Fibroblast of skin of left quadriceps (primary cell): ENCODE measurements at places on chromosomes 16 and 17.

DNA sequence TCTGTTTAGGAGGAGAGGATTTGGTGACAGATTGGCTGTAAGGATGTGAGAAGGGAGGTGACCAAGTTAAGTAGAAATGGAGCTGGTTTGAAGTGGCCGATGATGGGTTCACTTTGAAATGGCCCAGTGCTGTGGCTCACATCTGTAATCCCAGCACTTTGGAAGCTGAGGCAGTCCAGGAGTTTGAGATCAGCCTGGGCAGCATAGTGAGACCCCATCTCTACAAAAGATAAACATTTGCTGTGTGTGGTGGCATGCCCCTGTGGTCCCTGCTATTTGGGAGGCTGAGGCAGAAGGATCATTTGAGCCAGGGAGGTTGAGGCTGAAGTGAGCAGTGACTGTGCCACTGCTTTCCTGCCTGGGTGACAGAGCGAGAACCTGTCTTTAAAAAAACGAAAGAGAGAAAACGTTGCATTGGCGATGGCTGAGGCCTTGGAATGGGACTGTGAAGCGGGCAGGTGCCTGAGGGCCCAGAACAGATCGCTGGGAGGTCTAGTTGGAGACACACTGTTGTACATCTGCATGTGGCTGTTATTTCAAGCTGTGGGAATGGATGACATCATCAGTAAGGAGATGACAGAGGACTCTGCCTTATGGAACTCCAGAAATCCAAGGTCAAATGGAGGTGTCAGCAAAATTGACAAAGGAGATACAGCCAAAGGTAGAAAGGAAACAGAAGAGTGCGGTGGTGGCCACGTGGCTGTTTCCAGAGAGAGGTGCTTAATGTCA lies 5.5 kb downstream of the COG1 start:
- no peak for DNase-seq

- DNase-seq, result no peak
Measured at GRCh38 chr16:58640949-58641348, 11.3 kb upstream of the CNOT1 start.

DNA sequence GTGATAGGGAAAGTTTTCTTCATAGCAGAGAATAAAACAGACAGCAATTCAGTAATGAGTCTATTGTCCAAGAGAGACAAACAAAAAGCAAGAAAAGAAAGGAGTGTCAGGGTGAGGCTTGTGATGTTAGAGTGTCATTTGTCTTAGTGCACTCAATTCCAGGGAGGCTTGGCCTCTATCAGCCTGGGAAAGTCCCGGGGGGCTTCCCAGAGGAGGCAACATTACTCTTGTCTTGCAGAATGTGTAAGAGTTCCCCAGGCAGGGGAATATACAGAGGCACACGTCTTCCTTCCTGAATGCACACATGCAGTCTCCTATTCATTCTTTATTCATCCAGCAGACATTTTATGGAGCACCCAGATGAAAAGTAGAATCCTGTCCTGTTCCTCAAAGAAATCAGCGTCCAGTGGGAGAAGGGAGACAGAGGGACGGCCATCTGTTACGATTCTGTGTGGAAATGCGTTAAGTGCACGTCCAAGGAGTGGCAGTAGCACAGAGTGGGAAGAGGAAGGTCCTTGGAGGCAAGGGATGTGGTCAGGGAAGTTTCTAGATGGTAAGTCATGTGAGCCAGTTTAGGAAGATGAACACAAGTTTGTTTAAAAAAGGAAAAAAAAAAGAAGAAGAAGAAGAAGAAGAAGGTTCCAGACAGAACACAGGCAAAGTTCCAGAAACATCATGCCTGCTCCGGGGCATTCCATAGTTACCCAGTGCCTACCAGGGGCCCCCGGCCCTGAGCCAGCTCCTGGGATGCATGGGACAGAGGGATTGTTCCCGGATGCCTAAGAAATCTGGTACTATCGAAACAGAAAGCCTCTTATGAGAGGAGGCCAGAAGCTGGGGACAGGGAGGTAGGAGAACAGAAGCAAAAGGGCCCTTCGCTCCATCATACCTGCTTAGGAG lies 21.1 kb downstream of the CACNG4 start:
- no peak for DNase-seq

- DNase-seq, result no peak
Measured at GRCh38 chr17:45426561-45426960, 6.1 kb downstream of the ARHGAP27 start.

GRCh38 chr17:2789700-2790099 lies 6.5 kb upstream of the RAP1GAP2 start:
- no peak for DNase-seq

DNA sequence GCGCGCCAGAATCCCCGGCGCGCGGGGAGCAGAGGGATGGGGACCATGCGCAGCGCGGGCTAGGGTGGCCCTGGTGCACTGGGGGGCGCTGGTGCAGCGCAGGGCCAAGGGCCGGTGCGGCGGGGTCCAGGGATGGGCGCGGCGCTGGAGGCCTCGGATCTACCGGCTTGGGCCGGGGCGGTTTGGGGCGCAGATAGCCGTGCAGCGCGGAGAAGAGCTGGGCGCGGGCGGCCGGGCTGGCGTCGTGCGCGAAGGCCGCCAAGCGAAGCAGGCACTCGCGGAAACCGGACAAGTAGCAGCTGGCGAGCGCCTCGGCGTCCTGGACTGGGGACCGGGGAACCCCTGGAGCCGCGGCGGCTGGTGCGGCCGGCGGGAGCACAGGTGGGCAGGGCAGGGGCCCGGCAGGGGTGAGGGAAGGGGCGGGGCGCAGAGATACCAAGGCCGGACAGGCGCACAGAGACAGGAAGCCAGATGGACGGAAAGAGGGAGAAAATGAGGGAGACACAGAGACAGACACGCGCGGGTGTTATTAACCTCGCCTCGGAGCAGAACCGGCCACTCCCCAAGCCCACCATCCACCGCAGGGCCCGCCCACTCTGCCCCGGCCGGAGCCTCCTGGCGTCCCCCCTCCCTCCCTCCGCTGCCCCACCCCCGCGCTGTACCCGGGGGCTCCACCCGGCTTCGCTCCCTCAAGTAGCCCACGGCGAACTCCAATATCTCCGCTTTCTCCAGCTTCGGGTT lies 2.1 kb downstream of the HES7 start:
- DNase-seq, result no peak

- DNase-seq, result no peak
Measured at GRCh38 chr17:27268394-27269085, 25.4 kb upstream of the WSB1 start.

DNA sequence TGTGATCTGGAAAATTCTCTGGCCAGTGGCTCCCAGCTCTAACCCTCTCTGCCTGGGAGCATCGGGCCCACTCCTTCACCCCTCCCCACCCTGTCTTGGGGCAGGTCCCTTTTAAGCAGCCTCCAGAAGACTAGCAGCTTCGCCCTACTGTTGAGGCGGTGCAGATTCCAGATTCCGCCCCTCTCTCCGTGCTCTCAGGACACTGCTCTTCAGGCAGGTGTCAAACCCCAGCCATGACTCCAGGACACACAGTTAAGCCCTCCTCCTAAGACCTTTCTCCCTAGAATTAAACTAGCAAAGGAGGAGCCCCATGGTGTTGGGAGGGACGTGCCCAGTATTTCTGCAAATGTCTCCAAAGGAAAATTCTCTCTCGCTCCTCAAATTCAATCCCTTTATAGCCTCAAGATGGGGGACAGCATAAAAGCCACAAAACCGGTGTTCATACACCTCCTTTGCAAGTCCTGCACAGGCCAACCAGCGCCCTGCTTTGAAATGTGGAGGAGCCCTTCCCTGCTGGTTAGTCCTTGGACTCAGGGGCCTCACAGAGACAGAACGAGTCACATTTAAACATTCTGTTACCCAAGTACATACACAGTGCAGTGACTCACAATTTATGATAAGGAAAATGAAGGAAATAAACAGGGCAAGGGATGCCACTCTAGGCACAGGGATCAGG lies 7.2 kb downstream of the LPO start:
- no peak for DNase-seq

DNA sequence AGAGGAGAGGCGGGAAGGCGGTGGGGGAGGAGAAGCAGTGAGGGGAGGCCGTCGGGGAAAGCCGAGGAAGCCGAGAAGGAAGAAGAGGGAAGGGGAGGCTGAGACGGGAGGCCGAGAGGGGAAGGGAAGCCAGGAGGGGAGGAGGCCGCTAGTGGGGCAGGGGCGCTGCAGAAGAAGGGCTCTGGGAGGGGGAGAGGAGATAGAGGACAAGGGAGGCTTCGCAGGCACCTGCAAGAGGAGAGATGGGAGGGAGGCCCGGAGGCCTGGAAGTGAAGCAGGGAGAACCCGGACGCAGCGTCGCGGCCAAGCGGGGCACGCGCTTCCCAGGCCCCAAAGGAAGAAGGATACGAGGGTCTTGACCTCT lies 2.3 kb downstream of the C17orf58 start:
- DNase-seq, result no peak

DNA sequence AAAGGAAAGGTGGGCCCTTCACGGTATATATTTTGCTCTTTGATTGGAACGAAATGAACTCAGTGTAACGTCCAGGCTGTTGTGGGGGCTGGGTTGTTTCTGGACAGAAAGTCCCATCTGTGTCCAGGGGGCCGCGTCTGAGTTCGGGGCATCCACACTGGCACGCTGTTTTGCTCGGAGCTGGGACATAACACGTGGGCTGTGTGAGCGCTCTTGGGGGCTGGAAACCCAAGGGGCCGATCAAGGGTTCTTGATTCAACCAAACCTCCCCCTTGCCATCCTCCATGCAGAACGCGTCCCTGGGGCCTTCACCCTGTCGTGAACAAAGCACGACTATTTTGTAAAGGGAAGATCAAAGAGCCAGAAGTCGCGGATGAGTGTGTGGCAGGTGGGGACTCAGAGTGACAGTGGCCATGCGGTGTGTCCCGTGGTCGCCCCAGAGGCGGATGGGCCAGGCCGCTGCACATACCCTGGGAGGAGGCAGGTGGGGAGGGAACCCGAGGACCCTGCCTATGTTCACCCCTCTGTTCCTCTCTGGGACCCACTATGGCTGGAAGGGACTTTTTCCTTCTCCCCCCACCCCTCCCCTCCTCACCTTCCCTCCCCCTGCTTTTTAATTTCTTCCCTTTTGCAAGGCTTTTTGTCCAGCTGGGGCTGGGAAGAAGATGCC lies 387.2 kb downstream of the SEC14L1 start:
- no peak for DNase-seq

- no peak for DNase-seq
Measured at GRCh38 chr17:3389791-3390190, 3.7 kb upstream of the OR3A2 start.

- no peak for DNase-seq
Measured at GRCh38 chr16:58026139-58026704, 668 bp downstream of the MMP15 start.
